ENCODE measurements at places on chromosomes 3 and 15.
A peak's percentile ranks its signal among the peaks of the same experiment; 100 is the strongest.

DNA sequence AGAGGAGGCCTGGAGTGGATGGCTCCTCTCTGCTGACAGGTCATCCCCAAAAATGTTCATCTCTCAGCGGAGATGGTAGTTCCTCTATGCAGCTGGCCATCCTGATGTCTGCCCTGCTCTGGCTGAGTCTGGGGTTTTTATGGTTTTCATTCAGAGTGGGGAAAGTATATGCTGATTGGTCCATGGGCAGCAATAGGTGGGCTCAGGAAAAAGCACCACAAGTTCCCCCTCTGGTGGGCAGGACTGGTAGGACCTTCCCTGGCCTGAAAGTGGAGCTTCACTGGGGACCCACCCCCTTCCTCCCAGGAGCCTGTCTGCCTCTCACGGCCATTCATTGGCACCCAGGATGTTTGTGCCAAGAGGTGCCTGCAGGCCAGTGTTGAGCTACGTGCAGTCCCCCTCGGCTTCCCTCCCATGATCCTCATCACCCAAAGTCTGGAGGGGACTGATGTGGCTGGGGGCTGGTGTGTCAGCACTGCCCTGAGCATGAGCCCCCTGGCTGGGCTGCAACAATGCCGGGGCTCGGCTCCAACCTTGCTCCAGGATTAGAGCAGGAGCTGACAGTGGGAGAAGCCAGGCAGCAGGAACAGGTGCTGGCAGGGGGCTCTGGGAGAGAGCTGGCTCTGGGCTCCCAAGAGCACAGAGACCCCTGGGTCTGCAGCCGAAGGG, 13.1 kb upstream of the BLOC1S6 start:
- DNase-seq, result peak; percentile 38

DNA sequence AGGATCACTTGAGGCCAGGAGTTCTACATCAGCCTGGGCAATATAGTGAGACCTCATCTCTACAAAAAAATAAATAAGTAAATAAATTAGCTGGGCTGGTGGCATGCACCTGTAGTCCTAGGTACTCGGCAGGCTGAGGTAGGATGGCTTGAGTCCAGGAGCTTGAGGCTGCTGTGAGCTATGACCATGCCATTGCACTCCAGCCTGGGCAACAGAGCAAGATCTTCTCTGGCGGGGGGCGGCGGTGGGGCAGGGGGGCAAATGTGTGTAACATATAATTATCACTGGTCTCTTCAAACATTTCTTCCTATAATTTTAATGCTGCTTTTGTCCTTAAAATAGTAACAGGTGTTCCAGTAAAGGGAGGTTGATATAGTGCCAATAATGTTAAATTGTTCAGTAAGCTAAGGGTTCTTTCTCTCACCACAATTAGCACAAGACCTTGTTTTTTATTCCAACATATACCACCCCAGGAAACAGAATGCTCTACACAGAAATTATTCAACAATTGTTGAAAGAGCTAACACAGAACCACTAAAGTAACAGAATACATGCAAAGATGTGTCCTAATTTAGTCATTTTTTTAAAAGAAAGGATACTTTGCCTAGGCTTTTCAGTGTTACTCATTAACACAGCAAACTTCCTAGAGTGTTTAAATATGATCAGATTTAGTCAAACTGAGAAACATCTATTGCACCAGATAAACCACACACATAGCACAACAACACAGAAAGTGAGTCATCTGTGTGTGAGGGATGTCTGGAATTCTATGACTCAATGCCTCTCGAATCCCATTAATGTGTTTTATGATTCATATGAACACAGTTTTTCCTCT, 29.1 kb downstream of the ANKRD28 start:
- peak; percentile 9 for DNase-seq

DNA sequence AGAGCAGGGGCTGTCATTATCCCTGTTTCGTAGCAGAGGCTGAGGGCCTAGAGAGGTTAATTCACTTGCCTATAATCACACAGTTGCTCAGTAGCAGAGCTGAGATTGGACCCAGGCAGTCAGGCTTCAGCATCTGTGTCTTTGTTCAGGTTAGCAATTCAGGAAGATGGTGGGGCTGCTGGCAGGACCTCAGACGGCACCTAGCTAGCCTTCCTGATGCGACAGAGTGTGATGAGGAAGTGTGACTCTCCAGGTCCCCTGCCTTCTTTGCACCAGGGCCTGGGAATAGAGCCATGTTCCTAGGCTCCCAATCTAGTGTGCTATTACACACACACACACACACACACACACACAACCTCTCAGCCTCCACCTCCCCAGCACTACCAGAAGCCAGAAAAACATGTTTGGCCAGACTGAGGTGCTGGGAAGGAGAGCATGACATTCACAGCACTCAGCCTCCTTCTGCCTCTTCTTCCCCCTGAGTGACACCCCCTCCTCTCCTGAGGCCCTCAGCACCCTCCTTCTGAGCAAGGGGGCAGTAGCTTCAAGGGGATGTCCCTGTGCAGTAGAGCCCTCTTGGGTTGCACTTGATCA, 88.9 kb downstream of the TLE3 start:
- DNase-seq, result no peak

DNA sequence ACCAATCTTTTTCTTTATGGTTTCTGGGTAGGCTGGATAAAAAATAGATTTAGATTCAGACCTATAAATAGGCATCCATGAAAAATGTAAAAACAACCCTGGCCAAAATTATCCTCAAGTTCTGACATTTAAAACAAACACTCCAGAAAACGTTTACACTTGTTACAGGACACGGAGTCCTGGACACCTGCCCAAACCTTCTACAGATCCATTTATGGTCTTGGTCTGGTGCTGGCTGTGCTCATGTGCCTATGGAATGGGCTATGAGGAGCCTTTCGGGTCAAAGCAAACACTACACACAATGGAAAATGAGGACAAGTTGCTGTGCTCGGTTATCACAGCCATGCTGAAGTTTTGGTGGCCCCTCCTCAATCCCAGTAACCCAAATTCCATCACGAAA, 108.1 kb downstream of the PDZRN3 start:
- DNase-seq, result no peak

DNA sequence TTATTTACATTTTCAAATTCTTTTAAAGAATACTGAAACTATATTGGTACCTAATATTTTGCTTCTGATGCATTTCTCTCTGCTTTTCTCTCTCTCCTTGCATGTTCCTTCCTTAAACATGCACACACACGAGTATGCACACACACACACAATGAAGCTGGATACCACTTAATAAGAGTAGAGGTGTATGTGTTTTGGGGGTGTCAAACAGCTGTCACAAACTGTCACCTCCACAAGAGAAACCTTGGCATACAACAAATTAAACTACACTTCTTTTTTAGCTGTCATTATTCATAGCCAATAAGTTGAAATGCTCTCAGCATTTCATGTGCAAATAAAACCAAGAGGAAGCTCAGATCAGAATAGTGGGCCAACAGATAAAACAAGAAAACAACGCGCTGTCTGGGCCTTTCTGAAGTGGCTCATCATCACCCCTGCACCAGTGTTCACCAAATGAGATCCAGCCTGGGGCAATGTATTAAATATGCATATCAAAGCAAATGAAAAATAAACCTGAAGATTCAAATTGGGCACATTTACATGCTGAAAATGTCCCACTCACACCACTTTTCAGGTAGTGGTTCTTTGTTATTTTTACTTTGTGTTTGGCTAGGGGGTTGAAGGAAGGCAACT, 9.7 kb downstream of the MEIS2 start:
- DNase-seq, result no peak

GRCh38 chr3:104206925-104207324, 1159.8 kb upstream of the ALCAM start:
- DNase-seq, result no peak

GRCh38 chr3:153260681-153261080, 98.7 kb downstream of the RAP2B start:
- DNase-seq, result no peak

DNA sequence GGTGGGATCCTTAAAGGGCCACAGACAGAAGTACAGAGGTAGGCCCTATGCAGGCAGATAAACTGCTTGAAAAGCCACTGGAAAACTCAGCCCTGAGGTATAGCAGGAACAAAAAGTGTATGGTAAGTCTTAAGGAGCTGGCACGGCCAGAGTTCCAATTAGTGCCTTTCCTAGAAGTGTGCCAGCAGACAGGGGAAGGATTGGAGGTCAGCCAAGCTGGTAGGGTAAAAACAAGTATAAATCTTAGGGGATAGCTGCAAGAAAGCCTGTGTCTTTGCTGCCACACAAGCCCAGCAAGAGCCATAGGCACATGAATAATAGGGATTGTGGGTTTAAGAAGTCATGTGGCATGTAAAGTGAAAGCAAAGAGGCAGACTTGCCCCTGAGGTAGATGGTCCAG, 582.5 kb downstream of the PLOD2 start:
- DNase-seq, result no peak

DNA sequence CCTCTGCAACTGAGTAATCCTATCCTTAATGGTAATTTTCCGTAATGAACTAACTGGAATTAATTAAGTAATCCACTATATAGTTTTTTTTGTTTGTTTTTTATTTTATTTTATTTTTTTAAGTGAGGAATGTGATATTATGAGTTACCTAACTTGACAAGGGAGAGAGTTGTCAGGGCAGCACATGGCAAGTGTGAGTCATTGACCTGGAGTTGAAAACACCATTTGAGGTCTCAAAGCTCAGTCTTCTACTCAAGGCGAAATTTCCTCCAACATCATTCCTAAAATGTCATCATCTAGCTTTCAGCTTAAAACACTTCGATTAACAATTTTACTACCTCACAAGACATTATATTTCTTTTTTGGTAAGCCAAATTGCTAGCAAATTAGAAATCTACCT, 87.8 kb downstream of the NECTIN3 start:
- DNase-seq, result no peak

DNA sequence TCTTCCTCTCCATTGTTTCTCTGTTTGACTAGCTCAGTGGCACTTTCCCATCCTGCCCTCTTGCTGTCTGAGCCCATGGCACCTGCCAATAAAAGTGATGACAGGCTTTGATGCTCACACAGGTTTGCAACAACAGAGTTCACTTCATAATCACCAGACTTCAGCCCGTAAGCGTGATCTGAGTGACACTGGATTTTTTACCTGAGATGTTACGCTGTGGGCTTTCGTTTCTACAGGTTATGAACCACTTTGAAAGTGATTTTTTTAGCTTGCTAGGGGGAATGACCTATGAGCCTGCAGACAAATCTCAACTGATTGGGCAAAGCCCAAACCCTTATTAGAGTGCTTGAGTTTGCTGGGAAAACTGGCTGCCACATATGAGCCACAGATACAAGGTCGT, 173.9 kb upstream of the ICE2 start:
- DNase-seq, result no peak
